ENCODE measurements at places on chromosomes 11 and 22. TPM values are rescaled to one million over a fixed set of nuclear protein-coding genes. Genes with fewer than 3 reads are reported as not detected.

The LRRC56 gene
- total RNA-seq: 0.57 TPM

The ST14 gene
- total RNA-seq: not detected

The CTSW gene
- not detected for total RNA-seq

The PATE3 gene
- not detected for total RNA-seq

The OR5P2 gene
- not detected for total RNA-seq

The PDE3B gene
- total RNA-seq: 22.0 TPM

The OR10A6 gene
- total RNA-seq: not detected

The DEUP1 gene
- not detected for total RNA-seq

The P2RY6 gene
- total RNA-seq: not detected

The QSER1 gene
- total RNA-seq: 21.8 TPM

The ISX gene
- total RNA-seq: not detected

The OR10G8 gene
- total RNA-seq: not detected

The KRTAP5-5 gene
- total RNA-seq: not detected

The LGALS12 gene
- total RNA-seq: not detected

The ELF5 gene
- not detected for total RNA-seq

The ZNF202 gene
- 12.2 TPM for total RNA-seq

The ARHGAP32 gene
- total RNA-seq: 12.4 TPM

The UBQLN3 gene
- not detected for total RNA-seq

The SCGB1C1 gene
- total RNA-seq: not detected

The KRTAP5-8 gene
- total RNA-seq: not detected

The DNAJC24 gene
- total RNA-seq: 21.8 TPM

The PGA5 gene
- not detected for total RNA-seq

The SLC37A2 gene
- total RNA-seq: 0.17 TPM

The VPREB3 gene
- total RNA-seq: not detected

The HBG1 gene
- total RNA-seq: not detected

The MMP1 gene
- total RNA-seq: 23.3 TPM

The SCUBE1 gene
- total RNA-seq: 5.3 TPM

The SMDT1 gene
- 16.7 TPM for total RNA-seq

Data from NCI-H460 (cell line).